Astrocyte of the hippocampus (primary cell): ENCODE measurements at places on chromosomes 5 and 9.

DNA sequence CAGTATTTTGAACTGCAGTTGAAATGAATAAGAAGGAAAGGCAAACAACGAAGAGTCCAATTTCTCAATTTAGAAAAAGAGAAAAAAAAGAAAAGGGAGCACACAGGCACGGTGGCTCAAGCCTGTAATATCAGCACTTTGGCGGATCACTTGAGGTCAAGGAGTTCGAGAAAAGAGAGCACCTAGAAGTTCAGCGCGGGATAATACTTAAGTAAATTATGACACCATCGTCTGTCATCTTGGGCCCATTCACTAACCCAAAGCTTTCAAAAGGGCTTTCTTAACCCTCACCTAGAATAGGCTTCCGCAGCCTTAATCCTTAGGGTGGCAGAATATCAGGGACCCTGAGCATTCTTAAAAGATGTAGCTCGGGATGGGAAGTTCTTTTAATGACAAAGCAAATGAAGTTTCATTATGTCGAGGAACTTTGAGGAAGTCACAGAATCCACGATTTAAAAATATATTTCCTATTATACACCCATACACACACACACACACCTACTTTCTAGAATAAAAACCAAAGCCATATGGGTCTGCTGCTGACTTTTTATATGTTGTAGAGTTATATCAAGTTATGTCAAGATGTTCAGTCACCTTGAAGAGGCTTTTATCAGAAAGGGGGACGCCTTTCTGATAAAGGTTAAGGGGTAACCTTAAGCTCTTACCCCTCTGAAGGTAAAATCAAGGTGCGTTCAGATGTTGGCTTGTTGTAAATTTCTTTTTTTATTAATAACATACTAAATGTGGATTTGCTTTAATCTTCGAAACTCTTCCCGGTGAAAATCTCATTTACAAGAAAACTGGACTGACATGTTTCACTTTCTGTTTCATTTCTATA lies 602 bp upstream of the CD274 start:
- no peak for DNase-seq

- DNase-seq: peak; percentile 73
These were observed 95.8 kb upstream of the ANKRD55 start for GRCh38 chr5:56328753-56329560.

DNA sequence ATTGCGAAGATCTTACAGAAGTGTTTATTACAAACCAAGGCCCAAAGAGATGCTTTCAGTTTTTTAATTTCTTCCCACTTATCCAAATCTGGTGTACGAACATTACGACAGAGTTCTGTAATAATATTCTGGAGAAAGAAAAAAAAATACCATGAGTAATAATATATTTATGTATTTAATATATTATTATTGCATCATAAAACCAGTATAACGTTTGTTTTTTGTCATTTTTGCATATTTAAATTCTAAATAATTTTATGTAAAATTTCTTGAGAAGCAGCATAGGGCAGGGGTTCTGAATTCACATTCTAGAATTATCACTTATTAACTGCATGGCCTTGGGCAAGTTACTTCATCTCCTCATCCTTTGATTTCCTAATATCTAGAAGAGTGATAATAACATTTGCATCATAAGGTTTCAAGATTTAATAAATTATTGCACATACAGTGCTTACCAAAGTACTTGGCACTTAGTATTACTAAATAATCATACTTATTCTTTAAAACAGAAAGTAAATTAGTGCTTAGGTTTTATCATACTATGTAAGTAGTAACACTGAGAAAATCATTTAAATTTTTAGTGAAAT lies 107.7 kb downstream of the OSMR start:
- DNase-seq: no peak

DNA sequence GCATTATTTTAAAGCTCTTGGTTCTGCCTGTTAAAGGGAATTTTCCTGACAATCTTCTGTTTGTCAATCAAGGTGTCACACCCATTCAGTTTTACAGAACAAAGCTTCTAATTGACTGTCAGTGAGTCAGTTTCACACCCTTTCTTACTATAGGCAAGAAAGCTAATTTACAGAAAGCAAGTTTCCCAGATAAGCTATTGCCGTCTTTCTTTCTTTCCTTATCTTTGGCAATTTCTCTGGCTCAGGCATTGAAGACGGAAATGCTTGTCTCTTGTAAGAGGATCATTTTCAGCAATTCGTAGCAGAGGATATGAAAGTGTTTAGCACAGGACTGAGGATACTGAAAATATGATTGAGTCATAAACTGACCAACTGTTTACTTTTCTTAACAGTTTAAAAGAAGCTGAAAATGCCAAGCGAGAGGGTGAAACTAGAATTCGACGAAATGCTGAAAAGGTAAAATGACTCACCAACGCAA lies 27.0 kb downstream of the SPINK5 start:
- DNase-seq: no peak

DNA sequence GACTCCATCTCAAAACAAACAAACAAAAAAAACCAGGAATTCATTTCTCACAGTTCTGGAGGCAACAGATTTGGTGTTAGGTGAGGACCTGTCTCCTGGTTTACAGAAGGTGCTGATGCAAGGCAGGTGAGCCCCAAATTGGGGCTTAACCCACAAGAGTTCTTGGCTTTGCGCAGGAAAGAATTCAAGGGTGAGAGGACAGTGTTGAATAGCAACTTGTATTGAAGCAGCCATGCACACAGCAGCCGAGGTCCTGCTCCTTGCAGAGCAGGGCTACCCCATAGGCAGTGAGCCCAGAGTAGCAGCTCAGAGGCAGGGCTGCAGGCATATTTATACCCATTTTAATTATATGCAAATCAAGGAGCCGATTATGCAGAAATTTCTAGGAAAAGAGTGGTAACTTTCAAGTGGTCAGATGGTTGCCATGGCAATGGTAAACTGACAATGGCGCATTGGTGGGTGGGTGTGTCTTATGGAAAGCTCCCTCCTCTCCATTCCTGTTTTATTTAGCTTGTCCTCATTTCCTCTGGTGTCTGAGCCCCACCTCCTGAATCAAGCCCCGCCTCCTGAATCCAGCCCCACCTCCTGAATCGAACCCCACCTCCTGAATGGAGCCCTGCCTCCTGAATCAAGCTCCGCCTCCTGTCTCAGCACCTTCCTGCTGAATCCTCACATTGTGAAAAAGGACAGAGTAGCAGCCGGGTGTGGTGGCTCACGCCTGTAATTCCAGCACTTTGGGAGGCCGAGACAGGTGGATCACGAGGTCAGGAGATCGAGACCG lies 34.5 kb upstream of the COL5A1 start:
- peak; percentile 40 for DNase-seq
